HT-29 (cell line): ENCODE measurements at places on chromosomes 7 and 10.

GRCh38 chr7:95798401-95798930 lies 26.1 kb downstream of the DYNC1I1 start:
- no peak for DNase-seq

DNA sequence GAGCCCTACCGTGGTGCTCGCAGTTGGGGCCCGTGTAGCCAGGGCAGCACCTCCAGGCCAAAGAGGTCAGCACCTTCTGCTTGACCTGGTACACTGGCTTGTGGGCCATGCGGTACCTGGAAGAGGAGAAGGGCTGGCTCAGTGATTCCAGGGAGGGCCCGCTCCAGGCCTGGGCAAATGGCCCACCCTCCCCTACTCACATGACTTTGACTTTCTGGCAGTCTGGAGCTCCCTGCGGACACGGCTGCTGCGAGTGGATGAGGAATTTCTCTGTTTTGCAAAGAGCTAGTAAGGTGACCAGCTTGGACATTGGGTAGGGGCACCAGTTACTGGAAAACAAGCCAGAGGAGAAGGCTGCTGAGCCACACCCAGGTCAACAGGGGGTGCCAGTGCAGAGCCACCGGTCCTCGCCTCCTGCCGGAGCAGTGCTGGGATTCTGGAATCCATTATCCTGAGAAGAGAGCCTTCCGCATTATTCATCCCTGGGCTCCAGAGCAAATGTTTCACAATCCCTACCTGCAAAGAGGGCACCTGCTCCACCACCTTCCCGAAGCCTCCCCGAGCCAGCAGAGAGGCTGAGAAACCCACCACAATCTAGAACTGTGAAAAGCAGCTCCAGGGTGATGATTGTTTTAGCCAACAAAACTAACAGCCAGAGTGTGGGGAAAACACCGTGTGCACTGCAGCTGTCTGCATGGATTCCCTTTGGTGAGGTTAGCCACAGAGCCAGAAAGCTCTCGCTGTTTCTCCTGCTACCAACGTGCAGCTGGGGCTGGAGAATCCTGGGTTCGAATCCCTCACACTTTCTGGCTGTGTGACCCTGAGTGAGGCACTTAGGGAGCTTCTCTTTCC lies 11.8 kb downstream of the MMRN2 start:
- peak; percentile 64 for DNase-seq

GRCh38 chr10:126315494-126316177 lies 72.6 kb downstream of the ADAM12 start:
- DNase-seq = no peak

DNA sequence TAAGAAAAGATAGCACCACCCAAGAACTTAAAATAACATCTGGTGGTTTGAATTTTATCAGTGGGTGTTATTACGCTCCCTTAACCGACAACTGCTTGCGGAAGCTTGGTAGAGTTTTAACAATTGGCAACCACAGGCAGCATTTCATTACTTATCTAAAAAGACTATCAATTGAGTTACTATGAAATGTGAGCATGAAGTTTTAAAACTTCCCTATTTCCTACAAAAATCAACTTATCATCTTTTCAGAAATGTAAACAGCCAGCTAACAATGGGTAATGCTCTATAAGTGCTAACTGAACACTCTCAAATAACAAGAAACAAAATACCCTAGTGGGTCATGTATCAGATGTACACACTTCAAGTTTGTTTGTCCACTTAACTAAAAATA lies 68.8 kb downstream of the OSBPL3 start:
- DNase-seq = no peak

- no peak for DNase-seq
These were observed 238.7 kb downstream of the MAD1L1 start for GRCh38 chr7:1993776-1994740.

DNA sequence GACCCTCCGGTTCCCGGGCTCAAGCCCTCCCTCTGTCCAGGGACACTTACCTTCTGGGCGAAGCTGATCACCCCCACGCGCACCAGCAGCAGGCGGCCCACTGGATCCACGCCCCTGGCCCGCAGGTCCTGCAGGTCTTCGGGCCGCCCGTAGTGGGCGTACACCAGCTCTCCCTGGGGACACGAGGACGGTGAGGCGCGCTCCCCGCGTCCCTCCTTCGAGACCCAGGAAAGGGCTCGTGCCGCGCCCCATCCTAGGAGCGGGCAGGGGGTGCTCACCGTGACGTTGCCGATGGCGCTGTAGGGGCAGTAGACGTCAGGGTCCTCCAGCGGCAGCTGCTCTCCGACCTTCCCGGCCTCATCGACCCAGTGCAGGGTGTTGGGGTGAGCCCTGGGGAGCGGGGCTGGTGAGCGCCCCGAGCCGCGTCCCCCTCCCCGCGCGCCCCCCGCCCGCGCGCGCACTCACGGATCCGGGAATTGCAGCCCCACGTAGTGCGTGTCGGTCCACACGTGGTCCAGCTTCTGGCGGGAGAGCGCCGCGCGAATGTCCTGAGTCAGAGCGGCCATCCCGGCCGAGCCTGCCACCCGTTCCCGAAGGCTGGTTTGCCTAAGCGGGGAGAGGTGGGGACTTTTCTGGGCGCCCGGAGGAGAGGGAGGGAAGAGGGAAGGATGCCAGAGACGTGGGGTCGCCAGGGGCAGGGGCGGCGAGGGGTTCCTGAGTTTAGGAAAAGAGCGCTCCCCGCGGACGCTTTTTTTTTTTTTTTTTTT lies 8.2 kb downstream of the TFR2 start:
- DNase-seq = peak; percentile 56

GRCh38 chr7:299628-300027 lies 9.7 kb downstream of the FOXL3 start:
- no peak for DNase-seq

- DNase-seq = no peak
These were observed 94.9 kb upstream of the TCF7L2 start for GRCh38 chr10:112855134-112855533.

DNA sequence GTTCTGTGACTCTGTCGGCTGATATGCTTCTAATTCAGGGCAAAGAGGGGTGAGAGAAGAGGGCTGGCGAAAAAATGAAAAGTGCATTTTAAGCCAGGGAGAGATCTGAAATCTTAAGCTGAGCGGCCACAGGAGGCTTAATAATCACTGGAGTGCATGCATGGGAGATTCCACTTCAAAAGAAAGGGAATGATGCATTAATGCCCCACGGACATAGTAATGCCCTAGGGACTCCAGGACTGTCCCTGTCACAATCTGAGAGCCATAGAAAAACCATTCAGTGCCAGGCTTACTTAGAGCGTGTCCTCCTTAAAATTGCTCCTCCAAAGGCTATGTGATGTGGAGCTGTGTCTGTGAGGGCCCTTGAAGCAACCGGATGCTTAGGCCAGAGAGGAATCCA lies 75.1 kb downstream of the NHLRC2 start:
- no peak for DNase-seq

GRCh38 chr10:102962951-102963755 lies 45.1 kb downstream of the CNNM2 start:
- peak; percentile 2 for DNase-seq

- no peak for DNase-seq
These were observed 5.7 kb upstream of the ZMIZ1 start for GRCh38 chr10:79063071-79063491.

- no peak for DNase-seq
These were observed 60.4 kb downstream of the ADD3 start for GRCh38 chr10:110067960-110068770.

GRCh38 chr7:157279741-157280215 lies 57.0 kb upstream of the DNAJB6 start:
- DNase-seq = no peak

GRCh38 chr10:74314166-74314565 lies 163.1 kb downstream of the ADK start:
- no peak for DNase-seq

GRCh38 chr10:60031183-60031582 lies 124.8 kb upstream of the CCDC6 start:
- DNase-seq = no peak

- peak; percentile 86 for DNase-seq
These were observed 34.3 kb downstream of the INPP5A start for GRCh38 chr10:132571650-132572544.

DNA sequence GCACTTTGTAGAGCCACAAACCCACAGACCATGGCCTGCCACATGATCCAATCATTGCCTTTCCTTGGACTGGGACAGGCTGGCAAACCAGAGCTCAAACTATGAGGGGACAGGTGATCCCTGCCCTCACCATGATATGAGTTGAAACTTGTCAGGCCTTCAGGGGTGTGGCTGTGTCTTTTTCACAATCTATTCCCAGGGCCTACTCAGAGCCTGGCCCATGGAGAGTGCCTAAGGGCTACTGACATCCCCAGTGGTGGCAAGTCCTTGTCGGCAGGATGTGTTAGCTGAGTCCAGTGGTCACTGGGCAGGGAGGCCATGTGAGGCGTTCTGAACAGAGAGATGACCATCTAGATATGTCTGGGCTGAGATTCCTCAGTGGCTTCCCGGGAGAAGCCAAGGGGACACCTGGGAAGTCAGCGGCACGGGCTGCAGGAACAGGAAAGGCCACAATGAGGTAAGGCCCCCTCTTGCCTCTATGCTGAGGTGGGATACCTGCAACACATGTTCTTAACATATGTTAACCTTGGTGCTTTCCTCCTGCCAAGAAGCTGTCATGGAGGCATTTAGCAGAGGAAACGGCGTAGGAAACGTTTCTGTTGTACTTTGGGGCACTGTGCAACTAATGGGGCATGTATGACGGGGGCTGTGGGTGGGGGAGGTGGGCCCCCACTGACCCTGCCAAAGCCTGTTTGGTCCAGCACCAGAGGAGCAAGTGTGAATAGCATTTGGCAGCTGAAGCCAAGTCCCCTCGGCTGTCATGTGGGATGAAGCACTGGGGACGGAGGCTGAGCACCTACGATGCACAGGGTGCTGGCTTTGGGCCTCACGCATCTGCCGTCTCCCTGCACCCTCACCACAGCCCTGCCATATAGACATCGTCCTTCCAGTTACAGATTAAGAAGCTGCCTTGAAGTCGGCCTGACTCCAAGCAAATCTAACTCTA lies 384.0 kb downstream of the RPS24 start:
- DNase-seq = no peak

- DNase-seq = no peak
These were observed 99.8 kb downstream of the CCDC71L start for GRCh38 chr7:106561151-106561550.

GRCh38 chr7:151863386-151864079 lies 13.4 kb downstream of the PRKAG2 start:
- no peak for DNase-seq

GRCh38 chr10:43913676-43914235 lies 265.1 kb upstream of the ZNF32 start:
- DNase-seq = no peak

GRCh38 chr7:130270947-130271800 lies 4.5 kb downstream of the CPA2 start:
- no peak for DNase-seq

- no peak for DNase-seq
These were observed 34.8 kb downstream of the C7orf33 start for GRCh38 chr7:148625342-148625741.

DNA sequence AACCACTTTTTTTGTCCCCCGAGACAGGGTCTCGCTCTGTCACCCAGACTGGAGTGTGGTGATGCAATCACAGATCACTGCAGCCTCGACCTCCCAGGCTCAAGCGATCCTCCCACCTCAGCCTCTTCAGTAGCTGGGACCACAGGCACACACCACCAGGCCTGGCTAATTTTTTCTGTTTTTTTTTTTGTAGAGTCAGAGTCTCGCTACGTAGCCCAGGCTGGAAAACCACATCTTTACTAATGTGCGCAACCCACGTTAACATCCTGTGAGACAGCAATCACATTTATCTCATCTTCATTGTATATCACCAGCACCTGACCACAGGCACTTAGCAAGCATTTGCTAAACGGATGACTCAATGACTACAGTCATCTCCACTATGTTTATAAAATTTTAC lies 77.8 kb upstream of the ATP6V0A4 start:
- DNase-seq = no peak

DNA sequence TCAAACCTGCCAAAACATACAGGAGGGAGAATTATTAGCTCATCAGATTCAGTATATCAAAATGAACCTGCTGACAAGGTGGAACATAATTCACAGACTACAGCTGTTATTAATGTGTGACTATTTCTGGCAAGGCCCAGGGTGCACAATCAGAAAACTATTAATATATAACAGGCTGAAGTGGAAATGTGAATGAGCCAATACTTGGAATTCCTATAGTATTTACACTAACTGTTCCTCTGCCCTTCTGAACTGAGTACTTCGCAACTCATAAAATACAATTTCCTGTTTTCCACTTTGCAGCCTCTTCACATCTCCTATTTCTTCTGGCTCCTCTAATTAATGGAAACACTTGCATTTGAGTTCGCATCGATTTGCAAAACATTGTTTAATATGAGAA lies 330.8 kb downstream of the DPP6 start:
- DNase-seq = peak; percentile 14

DNA sequence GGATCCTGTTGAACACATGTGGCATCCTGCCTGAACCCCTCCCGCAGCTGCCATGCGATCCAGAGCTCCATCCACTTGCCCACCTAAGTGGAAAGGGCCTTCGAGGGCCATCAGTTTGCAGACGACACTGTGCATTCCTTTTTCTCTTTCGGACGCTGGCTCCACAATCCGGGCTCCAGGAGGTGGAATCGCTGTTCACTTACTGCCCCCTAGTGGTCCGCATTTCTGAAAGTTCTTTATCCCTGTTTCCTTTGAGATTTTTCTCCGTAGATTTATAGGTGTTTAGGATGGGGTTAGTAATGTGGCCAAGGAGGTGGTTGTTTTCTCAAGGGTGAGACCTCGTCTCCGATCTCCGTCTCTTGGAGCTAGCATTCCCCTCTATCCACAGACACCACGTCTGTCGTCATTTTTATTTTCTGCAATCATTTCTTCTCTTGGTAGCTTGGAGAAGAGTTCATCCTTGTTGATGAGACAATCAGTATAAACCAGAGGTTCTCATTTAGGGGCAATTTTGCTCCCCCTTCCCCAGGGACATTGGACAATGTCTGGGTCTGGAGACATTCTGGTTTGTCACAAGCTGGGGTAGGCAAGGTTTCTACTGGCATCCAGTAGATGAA lies 204.6 kb downstream of the ARHGAP21 start:
- DNase-seq = peak; percentile 84

DNA sequence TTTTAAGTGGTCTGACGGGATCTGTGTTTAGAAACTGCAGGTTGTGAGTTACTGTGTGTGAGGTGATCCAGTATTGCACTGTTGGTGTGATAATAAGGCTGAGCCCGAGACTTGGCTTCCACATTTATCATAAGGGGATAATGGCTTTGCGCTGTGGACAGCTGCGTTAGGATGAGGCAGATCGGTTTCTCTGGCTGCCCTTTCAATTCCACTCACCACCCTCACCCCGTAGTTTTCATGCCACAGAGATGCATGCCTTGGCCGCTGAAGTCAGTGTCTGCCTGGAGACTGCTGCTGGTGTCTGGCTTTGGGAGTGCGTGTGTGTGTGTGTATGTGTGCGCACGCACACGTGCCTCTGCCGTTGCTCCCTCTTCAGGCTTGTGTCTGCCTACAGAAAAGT lies 273.0 kb downstream of the CCDC3 start:
- DNase-seq = no peak

GRCh38 chr10:55024713-55025112 lies 223.7 kb upstream of the PCDH15 start:
- DNase-seq = no peak

- no peak for DNase-seq
These were observed 2.9 kb upstream of the MLLT10 start for GRCh38 chr10:21531164-21531563.
